Left ventricle myocardium superior (tissue), 1 donor: ENCODE measurements at places on chromosomes 16 and 17. TPM values are rescaled to one million over a fixed set of nuclear protein-coding genes. Genes with fewer than 3 reads are reported as not detected.

Gene PRR11
- total RNA-seq, result 1.1 TPM

Gene TMEM101
- total RNA-seq, result 20.7 TPM

Gene OR4D1
- not detected for total RNA-seq

Gene TBC1D3D
- total RNA-seq, result not detected

Gene BEAN1
- total RNA-seq, result 3.3 TPM

Gene HEATR9
- total RNA-seq, result not detected

Gene OTOA
- not detected for total RNA-seq

DNA sequence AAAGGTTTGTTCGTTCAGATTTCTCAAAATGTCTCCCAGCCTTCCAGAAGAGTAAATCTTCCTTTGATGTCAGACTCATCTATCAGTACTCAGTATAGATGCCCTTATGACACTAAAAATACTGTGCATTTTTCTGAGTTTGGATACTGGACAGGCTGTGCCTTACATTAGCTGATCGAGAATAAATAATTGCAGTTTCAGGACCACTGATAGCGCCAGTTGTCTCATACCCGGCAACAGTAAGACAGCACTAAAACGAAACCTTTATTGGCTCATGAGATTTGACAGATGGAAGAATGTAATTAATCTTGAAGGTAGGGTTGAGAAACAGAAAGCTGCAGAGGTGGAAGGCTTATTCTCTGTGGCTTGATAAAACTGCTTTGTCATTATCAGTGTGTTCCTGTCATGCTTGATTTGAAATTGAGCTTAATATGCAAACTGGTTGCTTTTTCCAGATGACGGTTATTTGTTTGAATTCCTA, 1.2 kb downstream of the ATP6V0A1 start:
- no peak for DNase-seq

GRCh38 chr16:78516006-78516736, 416.7 kb downstream of the WWOX start:
- DNase-seq, result no peak

- DNase-seq, result no peak
Observed at GRCh38 chr16:88754912-88755744, 29.9 kb downstream of the PIEZO1 start.

GRCh38 chr17:39219647-39220154, 6.0 kb downstream of the STAC2 start:
- DNase-seq, result peak; percentile 79

- DNase-seq, result peak; percentile 26
Observed at GRCh38 chr17:73360961-73361761, 49.4 kb upstream of the CDC42EP4 start.

GRCh38 chr17:29291163-29291752, 2.7 kb downstream of the NUFIP2 start:
- no peak for DNase-seq

- peak; percentile 79 for DNase-seq
Observed at GRCh38 chr16:2584729-2585650, 47.2 kb downstream of the PDPK1 start.

GRCh38 chr17:68749349-68750207, 148.4 kb upstream of the FAM20A start:
- no peak for DNase-seq

DNA sequence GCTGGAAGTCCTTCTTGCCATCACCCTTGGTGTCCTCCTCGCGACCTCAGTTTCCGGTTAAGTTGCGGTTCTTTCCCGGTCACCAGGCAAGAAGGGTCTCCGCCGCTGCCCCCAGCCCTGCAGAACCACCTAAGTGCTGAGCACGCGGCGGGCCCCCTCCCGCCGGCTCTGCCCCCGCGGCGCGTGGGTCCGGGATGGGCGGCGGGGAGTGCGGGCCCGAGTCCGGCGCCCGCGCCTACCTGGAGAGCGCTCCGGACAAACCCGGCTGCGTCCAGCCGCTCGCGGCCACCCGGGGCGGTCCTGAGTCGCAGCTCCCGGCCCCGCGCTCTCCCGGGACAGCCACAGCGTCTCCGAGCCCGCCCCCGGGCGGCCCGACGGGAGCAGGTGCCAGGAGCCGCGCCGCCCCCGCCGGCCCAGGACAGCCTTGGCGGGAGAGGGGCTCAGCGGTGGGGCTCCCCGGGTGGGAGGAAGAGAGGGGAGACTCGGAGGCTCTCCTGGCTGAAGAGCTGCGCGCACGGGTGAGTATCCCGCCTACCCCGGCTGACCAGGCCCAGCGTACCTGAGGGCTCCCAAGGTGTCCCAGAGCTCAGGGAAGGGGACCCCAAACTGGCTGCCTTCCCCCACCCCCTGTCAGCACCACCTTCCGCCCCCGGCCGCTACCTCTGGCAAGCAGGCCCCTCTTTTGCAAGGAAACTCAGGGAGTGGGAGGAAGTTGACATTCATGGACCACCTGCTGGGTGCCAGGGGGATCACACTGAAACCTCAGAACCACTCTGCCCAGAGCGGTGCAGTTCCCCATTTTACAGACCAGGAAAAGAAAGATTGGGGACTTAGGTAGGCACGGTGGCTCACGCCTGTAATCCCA, 22.2 kb upstream of the C17orf113 start:
- peak; percentile 35 for DNase-seq

DNA sequence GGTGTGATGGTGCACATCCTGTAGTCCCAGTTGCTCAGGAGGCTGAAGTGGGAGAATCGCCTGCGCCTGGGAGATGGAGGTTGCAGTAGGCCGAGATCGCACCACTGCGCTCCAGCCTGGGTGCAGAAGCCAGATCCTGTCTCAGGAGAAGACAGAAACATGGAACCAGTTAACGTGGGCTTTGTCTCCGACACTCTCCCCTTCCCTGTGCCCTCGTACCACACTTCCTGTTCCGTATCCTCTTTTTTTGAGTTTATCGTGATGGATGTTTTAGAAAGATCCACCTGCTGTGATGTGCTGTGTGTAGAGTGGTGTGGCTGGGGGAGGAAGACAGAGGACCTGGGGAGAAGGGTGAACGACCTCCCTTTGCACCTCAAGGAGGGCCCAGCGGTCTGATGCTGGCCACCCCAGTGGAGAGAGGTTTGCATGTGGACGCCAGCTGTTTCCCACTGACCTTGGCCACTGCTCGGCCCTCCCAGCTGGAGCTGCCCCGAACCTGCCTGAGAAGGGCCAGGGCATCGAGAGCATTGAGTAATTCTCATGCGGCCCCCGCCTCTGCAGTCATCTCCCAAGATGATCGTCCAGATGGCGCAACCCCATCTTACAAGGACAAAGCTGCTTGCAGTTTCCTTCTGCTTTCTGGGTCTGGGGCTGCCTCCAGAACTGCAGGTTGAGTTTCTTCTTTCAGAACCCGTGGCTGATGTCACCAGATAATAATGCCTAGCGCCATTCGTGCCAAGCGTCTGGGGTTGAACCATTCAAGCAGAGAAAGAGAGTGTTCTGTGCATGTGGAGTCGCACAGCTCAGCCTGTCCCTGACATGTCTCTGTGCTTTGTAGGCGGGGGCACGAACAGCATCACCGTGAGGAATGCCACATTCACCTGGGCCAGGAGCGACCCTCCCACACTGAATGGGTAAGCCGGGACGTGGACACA, 126.3 kb downstream of the ABCC1 start:
- peak; percentile 49 for DNase-seq

GRCh38 chr16:85605051-85605911, 7.8 kb upstream of the GSE1 start:
- DNase-seq, result no peak

- no peak for DNase-seq
Observed at GRCh38 chr16:22001591-22001990, 675 bp upstream of the PDZD9 start.

DNA sequence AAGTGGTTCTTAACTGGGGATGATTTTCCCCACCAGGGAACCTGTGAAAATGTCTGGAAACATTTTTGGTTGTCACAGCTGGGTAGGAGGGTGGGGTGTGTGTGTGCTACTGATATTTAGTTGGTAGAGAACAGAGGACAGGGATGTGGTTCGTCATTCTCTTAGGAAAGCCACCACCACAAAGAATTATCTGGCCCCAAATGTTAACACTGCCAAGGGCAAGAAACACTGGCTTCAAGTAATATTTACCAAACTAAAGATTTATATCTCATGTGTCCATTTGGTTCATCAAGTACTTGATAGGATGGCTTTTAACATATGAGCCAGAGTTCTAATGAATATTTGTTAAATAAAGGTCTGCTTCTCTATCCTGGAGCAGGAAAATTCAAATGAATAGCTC, 19.5 kb downstream of the MPHOSPH6 start:
- DNase-seq, result no peak

DNA sequence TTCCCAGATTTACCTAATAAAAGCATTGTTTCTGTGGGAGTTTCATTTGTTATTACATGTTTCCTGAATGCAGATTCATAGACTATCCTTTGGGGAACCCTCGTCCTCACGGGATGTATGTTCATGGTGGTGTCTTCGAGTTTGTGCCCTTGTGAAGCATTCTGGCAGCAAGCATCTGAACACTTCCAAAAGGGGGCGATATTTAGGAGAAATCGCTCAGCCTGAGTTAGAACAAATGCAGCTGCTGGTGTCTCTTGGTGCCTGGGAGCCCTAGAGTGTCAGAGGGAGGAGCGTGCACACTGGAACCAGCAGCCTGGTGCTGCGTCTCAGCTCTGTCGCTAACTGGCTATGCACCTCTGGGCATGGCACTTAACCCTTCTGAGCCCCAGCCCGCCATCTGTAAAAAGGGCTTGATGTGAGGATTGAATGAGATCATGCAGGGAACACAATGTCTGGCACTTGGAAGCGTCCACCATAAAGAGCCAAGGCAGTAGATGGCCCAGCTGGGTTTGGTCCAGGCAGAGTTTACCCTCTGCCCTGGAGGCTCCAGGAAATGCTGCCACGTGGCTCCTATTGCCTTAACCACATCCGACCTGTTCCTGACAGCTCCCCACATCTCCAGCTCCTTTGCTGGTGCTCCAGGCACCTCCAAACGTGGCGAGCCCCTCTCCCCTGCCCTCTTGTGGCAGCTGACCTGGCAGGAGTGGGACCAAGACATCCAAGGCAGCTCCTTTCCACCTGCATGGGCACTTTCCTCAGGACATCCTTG, 25.0 kb upstream of the C16orf78 start:
- DNase-seq, result no peak

DNA sequence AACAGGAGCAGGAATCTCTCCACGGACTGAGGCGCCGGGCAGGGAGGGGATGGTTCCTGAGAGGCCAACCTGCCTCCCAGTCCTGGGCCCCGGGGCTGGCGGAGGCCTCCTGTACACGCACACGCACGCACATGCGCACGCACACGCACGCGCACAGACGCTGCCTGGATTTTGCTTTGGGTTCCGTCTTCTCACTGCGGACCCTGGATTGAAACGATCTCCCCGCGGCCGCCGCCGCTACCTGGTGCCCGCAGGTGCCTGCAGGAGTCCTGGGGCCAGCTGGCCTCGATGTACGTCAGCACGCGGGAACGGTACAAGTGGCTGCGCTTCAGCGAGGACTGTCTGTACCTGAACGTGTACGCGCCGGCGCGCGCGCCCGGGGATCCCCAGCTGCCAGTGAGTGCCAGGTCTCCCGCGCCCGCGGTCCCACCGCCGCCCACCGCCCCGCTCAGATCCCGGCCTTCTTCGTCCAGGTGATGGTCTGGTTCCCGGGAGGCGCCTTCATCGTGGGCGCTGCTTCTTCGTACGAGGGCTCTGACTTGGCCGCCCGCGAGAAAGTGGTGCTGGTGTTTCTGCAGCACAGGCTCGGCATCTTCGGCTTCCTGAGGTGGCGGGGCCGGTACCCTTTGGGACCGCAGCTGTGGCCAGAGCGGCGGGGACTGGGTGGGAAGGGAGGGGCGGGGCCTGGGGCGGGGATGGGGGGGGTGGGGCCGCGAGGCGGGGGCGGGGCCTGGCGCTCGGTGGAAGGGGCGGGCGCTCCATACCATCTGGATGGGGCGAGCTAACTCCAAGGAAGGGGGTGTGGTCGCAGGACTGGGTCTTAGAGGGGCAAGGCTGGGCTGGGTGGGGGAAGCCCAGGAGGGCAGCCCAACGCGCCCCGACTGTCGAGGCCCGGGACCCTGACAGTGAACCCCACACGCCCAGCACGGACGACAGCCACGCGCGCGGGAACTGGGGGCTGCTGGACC, 12.3 kb downstream of the CES4A start:
- DNase-seq, result peak; percentile 76

DNA sequence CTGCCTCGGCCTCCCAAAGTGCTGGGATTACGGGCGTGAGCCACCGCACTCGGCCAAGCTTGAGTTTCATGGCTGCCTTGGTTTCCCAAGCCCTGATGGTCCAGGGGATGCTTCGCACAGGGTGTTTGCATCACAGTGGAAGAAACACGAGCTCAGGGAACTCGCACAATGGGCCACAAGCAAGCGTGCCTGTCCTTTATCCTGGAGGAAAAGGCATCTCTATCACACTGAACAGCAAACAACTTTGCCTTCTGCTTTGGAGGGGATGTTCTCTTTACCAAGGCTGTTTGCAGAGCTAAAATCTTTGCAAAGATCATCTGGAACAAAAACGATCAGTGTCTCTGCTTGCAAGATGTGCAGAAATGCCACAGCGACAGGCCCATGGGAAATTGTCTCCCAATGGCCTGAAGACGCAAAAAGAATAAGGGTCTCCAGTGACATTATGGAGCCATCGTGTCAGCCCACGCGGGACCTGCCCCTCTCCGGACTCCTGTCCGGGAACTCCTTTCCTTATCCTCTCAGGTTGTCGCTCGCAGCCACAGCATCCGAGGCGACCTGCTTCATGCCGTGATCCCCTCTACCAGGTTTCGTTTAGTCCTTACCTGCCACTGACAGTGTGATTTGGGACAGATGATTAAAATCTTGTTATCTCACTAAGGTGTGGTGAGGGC, 44.1 kb upstream of the CBFA2T3 start:
- no peak for DNase-seq

GRCh38 chr17:81097134-81097942, 62.4 kb downstream of the BAIAP2 start:
- DNase-seq, result peak; percentile 89

GRCh38 chr17:39194985-39195524, 2.4 kb downstream of the CACNB1 start:
- no peak for DNase-seq

DNA sequence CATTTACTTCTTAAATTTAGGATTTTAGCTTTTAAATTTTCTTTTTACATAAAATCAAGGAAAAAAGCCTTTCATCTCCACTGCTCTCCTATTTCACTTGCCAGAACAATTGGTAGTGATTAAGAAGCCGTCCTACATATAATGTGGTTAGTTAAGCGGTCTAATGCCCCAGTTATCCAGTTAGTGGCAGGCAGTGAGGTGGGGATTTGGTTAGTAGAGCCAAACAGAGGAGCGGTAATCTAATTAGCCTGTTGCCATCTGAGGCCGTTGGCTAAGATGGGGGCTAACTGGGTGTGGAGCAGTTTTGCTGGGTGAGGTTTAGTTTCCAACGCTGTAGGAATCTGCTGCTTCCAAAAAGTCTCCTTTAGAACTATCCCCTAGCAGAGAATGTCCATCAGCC, 22.4 kb downstream of the SNX11 start:
- no peak for DNase-seq
